Posterior cingulate gyrus (tissue), 11 donors: ENCODE measurements at places on chromosomes 2 and 18.

- DNase-seq: no peak
These were observed 491.1 kb downstream of the NR4A2 start for GRCh38 chr2:155841442-155841841.

- no peak for DNase-seq
These were observed 5.4 kb downstream of the UBE2F start for GRCh38 chr2:237972211-237972610.

DNA sequence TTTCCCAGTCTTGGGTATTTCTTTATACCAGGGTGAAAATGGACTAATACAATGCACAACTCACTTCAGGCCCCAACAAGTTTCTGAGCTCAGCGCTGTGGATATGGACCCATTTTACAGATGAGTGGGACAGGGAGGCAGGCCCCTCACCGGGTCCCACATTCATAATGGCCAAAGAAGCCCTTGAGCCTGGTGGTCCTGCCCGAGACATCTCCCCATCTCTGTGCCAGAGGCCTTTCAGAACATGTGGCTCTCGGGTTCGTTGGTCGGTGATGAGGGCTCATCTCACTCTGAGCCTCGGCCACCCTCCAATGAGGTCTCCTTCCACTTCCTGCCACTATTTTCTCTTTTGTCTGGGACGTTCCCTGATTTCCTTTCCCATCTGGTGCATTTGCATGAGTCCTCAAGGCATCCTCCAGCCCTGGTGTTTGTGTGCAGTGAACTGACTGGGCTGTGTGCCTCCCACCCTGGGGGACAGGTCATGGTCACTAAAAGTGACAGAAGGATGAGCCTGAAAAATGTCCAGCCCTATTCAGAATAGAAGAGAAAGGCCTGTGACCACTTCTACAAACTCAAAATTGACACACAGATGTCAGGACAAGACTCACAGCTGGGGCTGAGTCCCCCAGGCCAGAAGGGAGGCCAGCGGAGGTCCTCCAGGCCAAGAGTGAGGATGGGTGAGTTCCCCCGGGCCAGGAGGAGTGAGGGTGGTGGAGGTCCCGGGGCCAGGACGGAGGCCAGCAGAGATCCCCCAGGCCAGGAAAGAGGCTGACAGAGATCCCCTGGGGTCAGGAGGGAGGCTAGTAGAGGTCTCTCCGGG lies 134.5 kb downstream of the PTGR3 start:
- DNase-seq: no peak

DNA sequence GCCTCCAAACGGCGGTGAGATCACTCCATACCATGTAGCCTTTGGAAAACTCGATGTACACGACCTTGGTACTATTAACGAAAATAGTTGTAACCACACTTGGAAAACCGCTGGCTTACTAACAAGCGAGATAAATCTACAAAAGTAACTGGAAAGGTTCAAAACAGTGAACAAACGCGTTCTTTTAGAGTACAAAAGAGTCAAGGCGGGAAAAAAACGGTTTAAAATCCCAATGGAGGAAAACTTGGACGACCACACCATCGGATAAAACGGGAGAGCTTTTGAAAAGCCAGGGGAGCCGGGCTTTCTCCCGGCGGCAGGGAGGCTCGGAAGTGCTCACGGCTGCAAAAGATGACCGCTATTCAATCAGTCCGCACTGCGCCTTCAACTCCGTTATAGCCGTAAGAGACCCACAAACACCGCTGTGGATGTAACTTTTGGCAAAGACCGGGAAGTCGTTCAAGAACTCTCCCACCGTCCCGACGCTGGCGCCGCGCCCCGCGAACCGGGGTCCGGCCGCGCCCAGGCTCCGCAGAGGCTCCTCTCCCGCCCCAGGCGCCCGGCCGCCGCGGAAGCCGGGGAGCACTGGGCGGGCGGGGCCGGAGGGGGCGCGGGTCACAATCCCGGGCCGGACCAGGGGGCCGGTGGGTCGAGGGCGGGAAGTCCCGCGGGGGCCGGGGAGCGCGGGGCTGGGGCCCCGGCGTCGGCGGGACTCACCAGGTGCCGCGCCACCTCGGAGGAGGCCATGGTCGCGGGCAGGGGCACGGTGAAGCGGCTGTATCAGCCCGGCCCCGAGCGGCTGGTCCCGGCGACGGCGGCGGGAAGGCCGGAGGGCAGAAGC lies 465 bp downstream of the SEPTIN10 start:
- DNase-seq: no peak

- DNase-seq: no peak
These were observed 265.4 kb downstream of the AFF3 start for GRCh38 chr2:99876956-99877355.

GRCh38 chr2:233068762-233069418 lies 8.7 kb downstream of the INPP5D start:
- DNase-seq: no peak

DNA sequence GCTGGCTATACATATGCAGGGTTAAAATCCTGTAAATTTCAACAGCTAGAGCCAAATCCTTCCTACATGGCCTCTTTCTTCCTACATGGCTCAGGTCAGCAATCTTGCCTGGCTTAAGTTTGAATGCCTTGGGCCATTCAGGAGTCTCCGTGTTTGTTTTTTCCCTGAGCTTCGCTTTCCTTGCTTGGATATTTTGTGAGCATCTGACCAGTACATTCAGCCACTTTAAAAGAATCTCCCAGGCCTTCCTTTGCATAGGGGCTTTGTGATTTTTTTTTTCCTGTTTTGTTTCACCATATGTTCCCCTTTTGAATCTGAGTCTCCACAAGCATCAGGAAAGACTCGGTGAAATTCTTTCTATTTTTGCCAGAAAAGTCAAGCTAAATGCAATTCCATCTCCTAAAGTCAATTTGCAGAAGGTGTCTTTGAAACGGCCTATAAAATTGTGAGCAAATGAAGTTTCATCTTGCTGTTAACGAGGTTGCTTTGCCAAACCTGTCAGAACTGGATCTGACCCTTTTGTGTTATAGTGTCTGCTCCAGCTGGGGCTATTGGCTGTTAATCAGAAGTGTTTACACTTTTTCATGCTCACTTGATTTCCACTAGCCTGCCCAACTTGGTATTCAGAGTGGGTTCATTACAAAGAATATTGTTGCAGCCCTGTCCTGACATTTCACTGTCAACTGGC lies 256.9 kb downstream of the DCC start:
- no peak for DNase-seq
